ENCODE measurements at places on chromosomes 11 and 22.
A peak's percentile ranks its signal among the peaks of the same experiment; 100 is the strongest.

DNA sequence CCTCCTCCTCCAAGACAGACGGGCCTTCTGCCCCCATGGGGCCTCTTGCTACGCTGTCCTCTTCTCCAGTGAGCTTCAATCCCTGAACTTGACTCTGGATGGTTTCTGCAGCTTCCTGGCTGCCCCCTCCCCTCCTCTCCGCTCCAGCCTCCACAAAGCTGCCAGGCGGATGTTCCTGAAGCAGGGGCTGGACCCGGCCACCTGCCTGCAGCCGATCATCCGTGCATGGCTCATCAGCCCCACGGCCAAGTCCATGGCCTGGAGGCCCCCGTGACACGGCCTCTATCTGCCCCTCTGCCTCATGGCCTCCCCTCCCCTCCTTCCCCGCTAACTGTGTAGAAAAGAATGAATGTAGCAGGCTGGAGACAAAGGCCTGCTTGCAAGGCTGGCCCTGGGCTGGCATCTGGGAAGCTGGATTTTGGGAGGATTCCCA lies 6.8 kb upstream of the SUN2 start:
- DNase-seq = no peak

DNA sequence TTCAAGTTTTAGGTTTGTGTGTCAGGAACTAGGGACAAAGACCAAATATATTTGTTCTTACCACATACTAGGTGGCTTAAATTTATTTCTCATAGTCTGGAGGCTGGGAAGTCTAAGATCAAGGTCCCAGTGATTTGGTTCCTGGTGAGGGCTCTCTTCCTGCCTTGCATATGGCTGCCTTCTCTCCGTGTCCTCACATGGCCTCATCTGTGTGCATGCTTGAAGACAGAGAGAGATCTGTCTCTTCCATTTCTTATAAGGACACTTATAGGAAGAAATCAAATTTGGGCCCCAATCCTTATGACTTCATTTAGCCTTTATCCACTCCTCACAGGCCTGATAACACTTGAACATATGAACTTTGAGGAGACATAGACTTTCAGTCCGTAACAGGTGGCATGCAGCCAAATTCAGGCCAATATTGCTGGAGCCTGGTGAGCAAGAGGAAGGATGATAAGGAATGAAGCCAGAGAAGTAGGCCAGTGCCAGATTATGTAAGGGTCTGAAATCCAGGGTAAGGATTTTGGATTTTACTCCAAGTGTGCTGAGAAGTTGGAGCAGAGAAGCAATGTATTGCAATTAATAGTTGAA lies 35.1 kb downstream of the TTC17 start:
- DNase-seq = no peak

DNA sequence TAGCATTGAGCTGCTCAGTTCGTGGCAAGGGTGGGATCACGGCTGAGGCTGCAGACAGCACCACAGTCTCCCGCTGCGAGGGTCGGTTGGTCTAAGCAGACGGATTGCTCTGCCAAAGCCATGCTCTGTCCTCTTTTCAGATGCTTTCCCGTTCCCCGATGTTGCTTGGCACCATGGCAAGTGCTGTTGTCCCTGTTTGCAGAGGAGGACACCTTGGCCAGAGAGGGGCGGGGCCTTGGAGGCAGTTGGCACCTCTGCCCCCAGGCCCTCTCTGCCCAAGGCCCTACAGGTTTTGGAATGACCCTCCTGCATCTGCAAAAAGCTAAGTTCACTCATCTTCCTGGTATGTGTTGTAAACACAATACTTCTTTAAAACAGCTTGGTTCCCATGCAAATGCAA lies 11.6 kb downstream of the CCDC157 start:
- DNase-seq = no peak

DNA sequence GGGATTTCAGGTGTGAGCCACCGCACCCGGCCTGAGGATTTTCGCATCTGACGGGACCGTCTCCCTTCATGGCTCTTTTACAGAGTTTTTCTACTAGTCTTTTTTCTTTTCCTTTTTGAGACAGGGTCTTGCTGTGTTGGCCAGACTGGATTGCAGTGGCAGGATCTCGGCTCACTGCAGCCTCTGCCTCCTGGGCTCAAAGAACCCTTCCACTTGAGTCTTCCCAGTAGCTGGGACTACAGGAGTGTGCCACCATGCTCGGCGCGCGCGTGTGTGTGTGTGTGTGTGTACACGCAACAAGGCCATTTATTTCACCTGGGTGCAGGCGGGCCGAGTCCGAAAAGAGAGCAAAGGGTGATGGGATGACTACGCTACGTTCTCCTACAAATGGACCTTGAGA lies 10.9 kb downstream of the SERHL2 start:
- DNase-seq = no peak

DNA sequence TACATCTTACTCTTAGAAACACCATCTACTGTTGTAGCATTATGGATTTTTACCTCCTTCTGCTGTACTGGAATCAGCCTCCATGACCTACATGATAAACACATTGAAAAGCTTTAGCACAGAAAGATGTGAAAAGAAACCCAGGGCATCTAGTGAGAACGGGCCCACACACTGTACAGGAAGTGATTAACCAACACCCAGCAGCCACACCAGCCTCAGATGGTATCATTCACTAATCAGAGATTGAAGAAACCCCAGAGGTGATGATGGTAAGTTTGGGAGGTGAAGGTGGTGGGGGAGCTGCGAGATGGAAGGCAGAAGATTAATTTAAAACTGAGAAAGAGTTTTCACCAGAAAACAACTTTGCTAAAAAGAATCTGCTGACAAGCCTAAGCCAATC lies 46.1 kb downstream of the RASSF10 start:
- no peak for DNase-seq

DNA sequence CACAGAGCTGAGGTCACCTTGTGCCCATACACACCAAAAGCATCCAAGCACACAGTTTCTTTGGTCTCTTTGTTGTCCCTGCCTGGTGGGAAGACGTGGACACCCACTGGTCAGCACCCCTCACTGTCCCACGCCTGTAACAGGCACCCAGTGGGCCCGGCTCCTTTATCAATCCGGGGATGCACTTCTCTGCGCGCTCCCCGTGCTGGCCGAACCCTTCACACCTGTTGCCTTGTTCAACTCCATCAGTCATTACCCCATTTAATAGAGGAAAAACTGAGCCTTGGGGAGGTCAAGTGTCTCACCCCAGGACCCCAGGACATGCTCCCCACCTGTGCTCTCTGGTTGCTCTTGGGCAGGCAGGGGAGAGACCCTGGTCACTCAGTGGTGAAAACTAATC lies 49.7 kb upstream of the FGF3 start:
- DNase-seq = no peak

DNA sequence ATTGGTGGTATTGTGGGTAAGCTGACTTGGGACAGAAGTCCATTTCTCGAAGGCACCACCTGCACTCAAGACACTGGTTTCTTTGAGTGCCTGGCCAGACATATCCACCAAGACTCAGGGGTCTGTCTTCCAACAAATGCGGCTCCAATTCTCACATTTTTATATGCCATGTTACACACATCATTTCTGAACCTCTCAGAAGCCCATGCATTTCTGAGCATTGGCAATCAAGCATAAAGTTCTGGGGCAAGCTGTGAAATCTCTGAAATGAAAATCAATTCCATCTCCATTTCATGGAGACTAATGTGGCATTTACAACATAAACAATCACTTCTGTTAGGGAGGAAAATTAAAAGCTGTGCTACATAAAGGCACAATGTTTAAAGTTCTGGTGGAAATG lies 243.7 kb downstream of the KIRREL3 start:
- DNase-seq = no peak

DNA sequence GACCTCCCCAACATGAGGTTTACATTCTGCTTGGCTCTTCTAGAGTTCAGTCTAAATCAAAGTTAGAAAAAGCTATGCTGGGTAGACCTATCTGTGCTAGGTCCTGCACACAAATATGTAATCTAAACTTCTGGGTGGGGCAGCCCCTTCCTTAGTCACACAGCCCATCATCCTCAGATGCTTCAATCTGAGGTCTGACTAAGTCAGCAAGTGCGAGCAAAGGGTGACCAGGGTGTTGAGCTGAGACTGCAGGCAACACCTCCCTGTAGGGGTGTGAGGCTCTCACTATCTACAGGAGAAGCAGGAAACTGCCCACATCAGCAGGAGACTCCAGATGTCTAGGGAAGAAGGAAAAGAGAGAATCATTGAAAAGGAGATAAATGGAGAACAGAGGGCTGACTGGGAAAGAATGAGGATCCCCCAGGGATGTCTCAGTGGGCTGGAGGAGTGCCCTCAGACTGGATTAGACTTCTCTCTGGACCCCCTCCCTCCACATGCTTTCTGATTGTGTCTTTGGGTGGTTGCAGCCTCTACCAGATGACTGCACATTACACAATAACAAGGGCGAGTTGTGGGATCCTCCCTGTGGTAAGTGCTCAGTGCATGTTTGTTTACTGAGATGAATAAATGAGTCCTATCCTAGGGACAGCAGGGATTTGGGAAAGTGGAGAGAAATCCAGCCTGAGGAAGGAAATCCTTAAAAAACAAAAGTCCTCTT lies 266.2 kb upstream of the PLET1 start:
- no peak for DNase-seq

- no peak for DNase-seq
Observed at GRCh38 chr11:70826541-70827335, 425.6 kb downstream of the SHANK2 start.

DNA sequence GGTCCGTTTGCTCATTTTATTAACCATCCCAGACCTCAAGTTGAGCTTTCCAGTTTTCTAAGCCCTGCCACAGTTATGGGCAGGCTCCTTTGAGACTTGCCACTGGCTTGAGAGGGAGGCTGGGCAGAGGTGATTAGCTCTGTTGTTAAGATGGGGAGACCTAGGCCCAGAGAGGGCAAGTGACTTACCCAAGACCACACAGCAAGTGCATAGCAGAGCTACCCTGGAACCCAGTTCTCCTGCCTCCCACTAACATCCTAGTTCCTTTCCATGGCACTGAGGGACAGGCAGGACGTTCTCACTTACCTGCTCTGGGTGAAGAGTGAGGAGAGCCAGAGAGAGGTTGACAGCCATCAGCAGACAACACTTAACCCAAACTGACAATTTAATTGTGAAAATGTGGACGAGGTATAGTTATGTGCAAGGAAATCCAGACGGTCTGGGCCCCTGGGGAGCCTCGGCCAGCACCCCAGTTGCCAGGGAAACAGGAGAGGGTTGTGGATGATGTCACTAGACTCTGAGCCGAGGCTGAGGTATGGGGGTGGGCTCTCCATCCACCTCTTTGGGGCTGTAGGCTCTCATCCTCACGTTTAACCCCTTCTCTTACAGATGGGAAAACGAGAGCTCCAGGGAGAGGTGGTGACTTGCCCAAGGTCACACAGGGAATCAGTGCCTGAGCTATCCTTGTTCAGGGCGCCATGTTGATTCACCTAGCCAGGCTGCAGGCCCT lies 12.3 kb upstream of the WNT11 start:
- no peak for DNase-seq

- no peak for DNase-seq
Observed at GRCh38 chr11:78441956-78442355, 24.3 kb upstream of the GAB2 start.

DNA sequence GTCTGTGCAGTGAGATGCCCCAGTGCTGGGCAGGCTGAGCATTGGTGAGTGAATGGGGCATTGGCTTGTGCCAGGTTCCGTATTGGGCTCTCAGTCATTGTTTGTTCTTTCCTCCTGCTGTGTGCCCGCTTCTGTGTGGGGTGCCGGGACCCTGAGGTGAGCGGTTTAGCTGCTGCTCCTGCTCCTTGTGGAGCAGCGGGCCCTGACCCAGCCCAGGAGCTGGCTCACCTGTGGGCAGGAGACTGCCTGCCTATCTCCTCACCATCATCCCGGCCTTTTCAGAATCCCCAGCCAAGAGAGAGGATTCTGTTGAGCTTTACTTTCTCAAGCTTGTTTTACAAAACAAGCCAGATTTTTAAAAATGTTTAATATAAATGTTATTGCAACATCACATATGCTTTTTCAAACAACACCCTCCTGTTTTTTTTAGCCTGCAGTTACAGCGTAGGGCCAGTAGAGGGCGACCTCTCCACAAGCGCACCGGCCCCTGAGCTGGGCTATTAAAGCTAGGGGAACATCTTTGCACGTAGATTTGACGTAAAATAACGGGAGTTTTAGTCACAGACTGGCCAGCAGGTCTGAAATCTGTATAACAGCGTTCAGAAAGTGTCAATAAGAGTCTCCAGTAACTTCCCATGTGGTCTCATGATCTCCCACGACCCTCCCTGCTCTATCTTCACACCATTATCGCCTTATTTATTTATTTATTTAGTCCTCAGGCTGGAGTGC lies 25.1 kb upstream of the RELT start:
- DNase-seq = peak; percentile 60

- no peak for DNase-seq
Observed at GRCh38 chr11:43222215-43222614, 89.6 kb upstream of the API5 start.

GRCh38 chr11:2929531-2929949 lies 320 bp upstream of the PHLDA2 start:
- DNase-seq = no peak

DNA sequence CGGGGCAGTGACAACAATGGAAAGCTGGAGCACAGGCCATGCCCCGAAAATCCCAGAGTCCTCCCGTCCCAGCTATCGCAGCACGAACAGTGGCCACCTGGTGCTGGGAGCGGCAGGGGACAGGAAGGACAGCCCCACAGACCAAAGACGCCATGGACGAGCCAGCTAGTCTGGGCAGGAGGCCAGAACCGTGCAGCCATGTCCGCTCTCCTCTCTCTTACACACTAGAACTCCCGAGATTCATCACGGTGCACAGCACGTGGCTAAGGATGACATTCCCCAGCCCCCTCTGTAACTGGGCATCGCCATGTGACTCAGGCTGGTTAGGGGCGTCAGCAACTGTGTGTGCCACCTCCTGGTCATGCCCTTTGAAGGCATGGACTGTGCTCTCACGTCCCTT lies 4.6 kb downstream of the CDPF1 start:
- DNase-seq = no peak

GRCh38 chr22:48535868-48536540 lies 1291.7 kb downstream of the BRD1 start:
- peak; percentile 62 for DNase-seq

GRCh38 chr11:1025410-1026162 lies 10.9 kb downstream of the MUC6 start:
- DNase-seq = no peak

GRCh38 chr11:22169833-22170232 lies 23.1 kb upstream of the ANO5 start:
- DNase-seq = peak; percentile 43

DNA sequence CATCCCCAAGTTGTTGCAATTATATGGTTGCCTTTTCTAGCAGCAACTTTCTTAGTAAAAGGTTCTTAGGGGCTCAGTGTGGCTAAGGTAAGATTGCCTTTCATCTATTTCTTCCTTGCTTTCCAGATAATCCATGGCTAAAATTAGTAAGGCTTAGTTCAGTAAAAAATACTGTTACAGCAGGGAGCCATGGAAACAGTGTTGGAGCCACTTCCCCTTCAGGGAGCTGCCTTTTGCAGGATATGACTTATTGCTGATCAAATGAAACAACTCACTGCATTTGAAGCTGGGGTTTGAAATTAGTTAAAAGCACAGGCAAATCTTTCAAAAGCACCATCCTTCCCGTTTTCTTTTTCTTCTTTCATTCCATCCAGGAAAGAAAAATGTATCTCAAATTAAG lies 184.3 kb downstream of the C11orf87 start:
- peak; percentile 14 for DNase-seq

DNA sequence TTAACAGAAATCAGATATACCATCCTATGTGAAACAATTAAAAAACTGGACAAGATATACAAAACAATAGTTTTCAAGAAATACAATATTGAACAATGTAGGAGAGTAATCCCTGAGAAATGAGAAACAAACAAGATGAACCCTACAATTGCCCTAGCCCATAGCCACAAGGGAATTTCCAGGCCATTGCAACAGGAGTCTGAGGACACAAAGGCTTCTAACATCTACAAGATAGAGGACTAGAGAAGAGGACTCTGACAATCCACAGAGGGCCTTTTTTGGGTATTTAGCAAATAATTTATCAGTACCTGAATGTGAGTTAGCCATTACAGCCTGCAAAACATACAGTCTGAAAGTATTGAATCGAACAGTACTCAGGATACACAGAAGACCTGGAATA lies 251.7 kb downstream of the GRM5 start:
- no peak for DNase-seq

Measured in hippocampal formation (tissue), 2 donors.